ENCODE measurements at places on chromosomes 16 and 17. TPM values are rescaled to one million over a fixed set of nuclear protein-coding genes. Genes with fewer than 3 reads are reported as not detected.

CD7 gene
- not detected for total RNA-seq

CSH1 gene
- not detected for total RNA-seq

SLFN13 gene
- 3.2 TPM for total RNA-seq

SMARCD2 gene
- total RNA-seq, result 34.6 TPM

KRTAP4-3 gene
- not detected for total RNA-seq

SHCBP1 gene
- 0.62 TPM for total RNA-seq

GDE1 gene
- total RNA-seq, result 77.7 TPM

COG7 gene
- 30.0 TPM for total RNA-seq

CCL1 gene
- not detected for total RNA-seq

ZFHX3 gene
- 15.9 TPM for total RNA-seq

KRT28 gene
- not detected for total RNA-seq

KDM6B gene
- 19.9 TPM for total RNA-seq

KRTAP9-8 gene
- not detected for total RNA-seq

PROCA1 gene
- total RNA-seq, result 2.5 TPM

NOD2 gene
- total RNA-seq, result 2.7 TPM

ADAP2 gene
- total RNA-seq, result 7.5 TPM

CCL3 gene
- total RNA-seq, result not detected

SLC5A11 gene
- total RNA-seq, result 147 TPM

MYH1 gene
- total RNA-seq, result 0.18 TPM

CLDN7 gene
- total RNA-seq, result 0.50 TPM

CDH5 gene
- 5.7 TPM for total RNA-seq

KRT27 gene
- not detected for total RNA-seq

PYDC1 gene
- total RNA-seq, result 2.3 TPM

TBX21 gene
- total RNA-seq, result 0.22 TPM

SERPINF2 gene
- total RNA-seq, result 2.1 TPM

GCGR gene
- 0.24 TPM for total RNA-seq

USP43 gene
- 14.5 TPM for total RNA-seq

CD300H gene
- not detected for total RNA-seq

P2RX1 gene
- 1.3 TPM for total RNA-seq

CLUH gene
- total RNA-seq, result 60.1 TPM

AATK gene
- 186 TPM for total RNA-seq

NATD1 gene
- 8.8 TPM for total RNA-seq

EVPL gene
- 2.0 TPM for total RNA-seq

KRT38 gene
- total RNA-seq, result not detected

Data from dorsolateral prefrontal cortex (tissue), 122 donors.